Spleen (tissue), 13 donors: ENCODE measurements at places on chromosomes 1 and 21. TPM values are rescaled to one million over a fixed set of nuclear protein-coding genes. Genes with fewer than 3 reads are reported as not detected.
A peak's percentile ranks its signal among the peaks of the same experiment; 100 is the strongest.

DNA sequence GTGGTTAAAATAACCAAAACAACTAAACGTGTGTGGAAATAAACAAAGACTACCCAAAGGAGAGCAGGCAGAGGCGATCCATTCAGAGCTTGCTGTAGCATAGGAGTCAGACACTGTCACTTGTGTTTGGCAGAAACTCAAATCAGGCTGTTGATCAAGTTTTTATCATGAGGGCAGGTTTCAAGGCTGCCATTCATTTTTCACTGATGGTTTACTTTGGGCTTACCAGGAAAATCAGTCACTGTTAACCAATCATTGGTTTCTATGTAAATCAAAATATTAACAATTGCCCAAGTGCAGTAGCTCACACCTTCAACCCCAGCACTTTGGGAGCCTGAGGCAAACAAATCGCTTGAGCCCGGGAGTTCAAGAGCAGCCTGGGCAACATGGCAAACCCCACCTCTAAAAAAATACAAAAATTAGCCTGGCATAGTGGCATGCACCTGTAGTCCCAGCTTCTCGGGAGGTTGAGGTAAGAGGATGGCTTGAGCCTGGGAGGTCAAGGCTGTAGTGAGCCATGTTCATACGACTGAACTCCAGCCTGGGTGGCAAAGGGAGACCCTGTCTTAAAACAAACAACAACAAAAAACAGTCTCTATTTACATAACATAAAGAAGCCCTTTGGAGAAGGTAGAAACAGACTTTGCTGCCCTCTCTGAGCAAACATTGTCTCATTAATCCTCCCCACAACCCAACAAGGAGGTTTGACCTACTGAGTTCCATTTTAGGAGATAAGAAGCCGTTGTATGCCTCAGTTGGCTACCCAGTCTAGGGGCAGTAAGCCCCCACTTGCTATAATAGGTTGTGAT lies 21.1 kb upstream of the ETS2 start:
- no peak overlapping the region for H3K27ac ChIP-seq
- no peaks in the 10 kb centered on the region for H3K36me3 ChIP-seq
- no peak for DNase-seq
- no peaks in the 10 kb centered on the region for H3K4me1 ChIP-seq
- H3K4me3 ChIP-seq = no peak overlapping the region
- no peaks in the 10 kb centered on the region for H3K27me3 ChIP-seq

The KCNE2 gene
- total RNA-seq = not detected

GRCh38 chr1:234238060-234238459 lies 135.2 kb upstream of the COA6 start:
- H3K4me1 ChIP-seq = no peaks in the 10 kb centered on the region
- no peak for DNase-seq
- H3K27ac ChIP-seq = no peak overlapping the region
- no peak overlapping the region for H3K4me3 ChIP-seq
- peaks cover 12% of the 10 kb centered on the region for H3K27me3 ChIP-seq

DNA sequence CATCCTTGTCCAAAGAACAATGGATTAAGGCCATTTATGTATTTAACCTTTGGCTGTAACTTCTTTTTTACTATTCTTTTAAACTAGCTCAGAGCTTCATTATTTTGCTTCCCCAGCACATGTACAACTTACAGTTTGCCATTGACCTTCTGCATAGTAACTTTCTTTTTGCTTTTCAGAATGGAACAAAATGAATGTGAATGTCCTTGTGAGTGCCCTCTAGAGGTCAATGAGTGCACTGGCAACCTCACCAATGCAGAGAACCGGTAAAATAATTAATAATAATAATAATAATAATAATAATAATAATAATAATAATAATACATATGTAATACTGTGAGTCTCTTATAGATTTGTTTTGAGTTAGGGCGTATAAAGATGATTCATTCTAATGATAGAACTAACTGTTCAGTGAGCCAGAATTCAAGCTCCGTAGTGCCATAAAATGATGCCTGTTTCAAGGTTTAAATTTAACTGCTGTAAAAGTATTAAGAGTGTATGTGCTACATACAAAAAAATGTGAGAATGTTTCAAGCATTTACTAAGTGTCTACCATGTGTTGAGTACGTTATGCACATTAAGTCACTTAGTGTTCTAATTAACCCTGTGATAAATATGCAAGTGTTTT lies 69.0 kb upstream of the RAVER2 start:
- H3K27me3 ChIP-seq = no peaks in the 10 kb centered on the region
- no peak overlapping the region for H3K4me3 ChIP-seq
- H3K27ac ChIP-seq = no peak overlapping the region
- no peaks in the 10 kb centered on the region for H3K4me1 ChIP-seq
- peaks cover 28% of the 10 kb centered on the region for H3K36me3 ChIP-seq

The BRDT gene
- total RNA-seq = not detected

DNA sequence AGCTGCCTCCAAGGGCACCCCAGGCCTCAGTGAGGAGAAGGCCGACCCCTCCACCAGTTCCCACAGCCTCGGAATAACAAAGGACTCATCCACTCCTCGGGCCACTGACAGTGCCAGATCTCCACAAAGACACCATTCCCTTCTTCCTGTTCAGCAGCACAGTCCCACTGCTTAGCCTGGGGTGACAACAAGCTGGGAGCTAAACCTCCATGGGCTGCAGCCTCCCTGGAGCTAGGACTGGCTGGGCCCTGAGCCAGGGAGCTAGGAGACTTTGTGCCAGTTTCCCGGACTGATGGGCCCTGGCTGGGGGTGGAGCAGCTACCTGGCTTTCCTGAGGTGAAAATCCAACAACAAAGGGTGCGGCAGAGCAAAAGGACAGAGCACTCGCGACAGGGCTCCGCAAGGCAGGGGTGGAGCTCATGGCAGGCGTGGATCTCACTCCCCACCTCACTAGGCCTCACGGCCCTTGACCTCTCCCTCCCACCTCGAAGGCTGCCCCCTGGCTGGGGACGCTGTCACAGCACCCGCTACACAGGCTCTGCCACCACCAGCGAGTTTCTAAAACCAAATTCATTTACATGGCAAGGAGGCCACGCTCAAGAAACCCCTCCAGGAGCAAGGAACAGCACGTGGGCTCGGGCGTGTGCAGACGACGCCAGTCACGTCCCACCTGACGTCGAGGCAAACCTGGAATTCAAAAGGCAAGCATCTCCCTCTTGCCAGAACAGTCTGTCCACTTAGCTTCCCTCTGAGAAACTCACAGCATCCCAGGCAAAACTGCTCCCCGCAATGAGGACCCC lies 13.8 kb downstream of the SLC35E2B start:
- H3K36me3 ChIP-seq = no peaks in the 10 kb centered on the region
- H3K27me3 ChIP-seq = no peaks in the 10 kb centered on the region
- peak; percentile 85 for DNase-seq
- peaks cover 10% of the 10 kb centered on the region for H3K4me1 ChIP-seq

DNA sequence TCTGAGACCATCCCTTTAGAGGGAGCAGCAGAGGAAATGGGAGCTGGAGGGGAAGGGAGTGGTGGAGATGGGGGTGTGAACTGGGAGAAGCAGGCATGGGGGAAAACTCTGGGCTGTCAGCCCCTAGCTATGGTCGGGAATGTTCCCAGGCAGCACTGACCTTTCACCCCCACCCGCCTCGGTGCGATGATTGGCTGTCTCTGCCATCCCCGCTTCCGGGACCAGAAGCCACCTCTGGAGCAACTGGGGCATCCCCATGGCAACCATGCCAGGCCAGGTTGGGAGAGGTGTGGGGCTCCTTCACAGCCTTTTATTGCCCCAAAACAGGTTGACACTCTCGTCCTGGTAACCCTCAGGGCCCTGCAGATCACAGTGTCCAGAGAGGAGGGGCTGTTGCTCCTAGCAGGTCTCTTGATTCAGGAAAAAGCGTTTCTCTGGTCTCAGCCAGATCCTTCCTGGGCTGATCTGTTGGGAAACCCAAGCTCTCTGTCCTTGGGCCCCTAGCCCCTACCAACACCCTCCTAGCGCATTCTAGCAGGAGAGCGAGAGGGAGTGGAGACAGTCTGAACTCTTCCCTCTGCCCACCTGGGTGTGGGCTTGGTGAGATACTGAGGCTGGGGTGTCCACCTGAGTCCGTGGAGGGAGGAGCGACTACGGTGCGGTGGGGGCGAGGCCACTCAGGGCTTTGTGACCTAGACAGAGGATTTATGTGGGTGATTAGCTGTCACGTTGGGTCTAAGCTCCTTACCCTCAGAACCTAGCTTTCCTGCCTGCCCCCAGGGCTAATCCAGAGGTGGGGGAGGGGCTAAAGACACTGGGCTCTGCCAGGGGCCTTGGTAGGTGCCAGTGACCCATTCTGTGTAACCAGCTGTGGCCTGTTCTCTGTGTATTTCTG lies 12.2 kb upstream of the SLC6A9 start:
- no peak for DNase-seq
- H3K4me1 ChIP-seq = peaks cover 12% of the 10 kb centered on the region
- no peak overlapping the region for H3K27ac ChIP-seq
- H3K27me3 ChIP-seq = no peaks in the 10 kb centered on the region

- no peak overlapping the region for H3K27ac ChIP-seq
- no peaks in the 10 kb centered on the region for H3K4me1 ChIP-seq
- H3K27me3 ChIP-seq = no peaks in the 10 kb centered on the region
- H3K36me3 ChIP-seq = no peaks in the 10 kb centered on the region
- H3K4me3 ChIP-seq = no peak overlapping the region
- no peak for DNase-seq
Measured at GRCh38 chr1:119286587-119287181, 81.9 kb upstream of the HAO2 start.
